Astrocyte of the cerebellum (primary cell): ENCODE measurements at places on chromosomes 7 and 10.

GRCh38 chr7:116425647-116426209 is 73.8 kb upstream of the CAV2 start:
- DNase-seq: no peak

DNA sequence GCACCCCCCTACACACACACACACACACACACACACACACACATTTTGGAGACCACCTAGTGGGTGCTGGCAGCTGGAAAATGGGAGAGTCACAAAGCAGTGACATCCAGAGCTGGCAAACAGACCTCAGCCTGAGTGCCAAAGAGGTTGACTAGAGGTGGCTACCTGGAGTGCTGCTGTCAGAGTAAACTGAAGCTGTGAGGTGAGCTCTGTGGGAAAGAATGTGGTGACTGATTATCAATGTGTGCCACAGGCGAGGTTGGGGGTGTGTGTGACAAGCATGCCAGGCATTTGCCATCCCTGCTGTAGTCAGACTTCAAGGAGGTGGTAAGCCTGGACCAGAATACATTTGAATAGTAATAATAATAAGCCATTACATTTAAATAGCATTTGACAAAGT is 120.6 kb downstream of the SLIT1 start:
- DNase-seq: no peak

GRCh38 chr7:137360087-137360679 is 16.6 kb upstream of the PTN start:
- no peak for DNase-seq

DNA sequence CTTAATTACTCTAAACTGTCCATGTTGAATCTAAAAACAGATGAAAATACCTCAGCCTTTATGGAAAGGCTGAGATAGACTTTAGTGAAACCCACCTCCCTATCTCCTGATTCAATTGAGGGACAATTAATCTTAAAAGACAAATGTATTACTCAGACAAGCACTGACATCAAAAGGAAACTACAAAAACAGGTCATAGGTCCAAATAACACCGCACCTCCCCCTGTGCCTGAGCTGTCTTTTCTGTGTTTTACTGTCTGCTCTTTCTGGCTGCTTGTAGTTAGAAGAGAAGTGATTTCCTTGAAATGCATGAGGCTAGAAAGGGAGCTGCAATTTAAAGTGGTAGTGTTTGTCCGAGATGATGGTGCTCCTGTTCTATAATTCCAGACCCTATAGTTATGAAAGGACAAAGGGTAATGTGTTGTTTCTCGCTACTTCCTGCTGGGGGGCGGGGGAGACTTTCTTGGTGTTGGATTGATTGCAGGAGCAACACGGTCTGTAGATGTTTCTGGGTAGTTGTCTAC is 16.0 kb downstream of the AKR1C8 start:
- no peak for DNase-seq

DNA sequence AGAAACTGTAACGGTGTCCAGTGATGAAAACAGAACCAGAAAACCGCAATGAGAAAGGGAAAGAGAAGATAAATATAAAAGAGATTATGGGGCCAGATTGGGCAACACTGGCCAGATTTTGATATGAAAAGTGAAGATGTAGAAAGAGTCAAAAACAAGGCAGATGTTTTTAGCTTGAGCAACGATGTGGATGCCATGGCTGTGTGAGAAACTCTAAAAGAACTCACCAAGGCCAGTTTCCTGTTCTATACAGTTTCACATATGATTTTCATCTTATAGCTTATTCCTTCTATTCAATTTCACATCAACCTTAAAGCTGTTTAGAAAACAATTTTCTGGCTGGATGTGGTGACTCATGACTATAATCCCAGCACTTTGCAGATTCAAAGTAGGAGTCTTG is 36.3 kb downstream of the CSTF2T start:
- no peak for DNase-seq
